ENCODE measurements at places on chromosomes 6 and 20.

DNA sequence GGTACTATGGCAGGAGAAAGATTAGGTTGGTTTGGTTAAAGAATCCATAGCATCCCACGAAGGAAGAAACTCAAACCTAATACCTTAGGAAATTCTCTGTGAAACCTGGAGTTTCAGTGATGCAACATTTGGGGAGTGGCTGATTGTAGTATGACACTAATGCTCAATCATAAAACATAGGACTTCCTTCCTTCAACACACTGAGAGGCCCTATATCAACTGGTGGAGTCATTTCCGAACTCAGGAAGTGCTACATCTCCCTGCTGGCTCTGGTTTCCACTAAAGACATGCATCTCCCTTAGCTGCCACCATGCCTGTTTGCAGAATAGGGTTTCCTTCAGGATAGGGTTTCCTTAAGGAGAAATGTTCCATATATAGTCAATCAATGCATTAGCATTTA lies 5.2 kb upstream of the MANEA start:
- no peak for DNase-seq

DNA sequence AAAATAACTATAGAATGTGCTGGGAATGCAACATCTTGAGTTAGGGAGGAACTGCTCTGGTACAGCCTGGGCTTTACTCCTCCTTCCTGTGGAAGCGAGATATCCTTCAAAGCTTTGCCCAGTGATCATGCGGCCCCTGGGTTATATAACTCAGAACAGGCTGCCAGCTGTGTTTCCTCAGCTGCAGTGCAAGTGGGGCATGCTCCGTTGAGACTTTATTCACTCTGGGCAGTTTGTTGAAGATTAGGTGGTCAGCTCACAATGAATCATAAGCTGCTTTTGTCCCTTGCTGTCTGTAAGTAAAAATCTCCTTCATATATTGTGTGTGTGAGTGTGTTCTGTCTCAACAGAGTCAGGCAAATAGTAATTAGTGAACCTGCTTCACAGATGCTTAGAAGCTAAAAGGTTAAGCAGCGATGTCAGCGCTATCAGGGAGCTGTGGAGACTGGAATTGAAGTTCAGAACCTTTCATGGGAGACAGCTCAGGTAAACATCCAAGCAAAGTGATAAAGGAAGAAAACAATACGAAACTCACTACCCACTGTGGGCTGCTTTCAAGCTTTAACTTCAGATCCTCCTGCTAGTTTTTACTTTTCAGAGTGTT lies 688.4 kb downstream of the HTR1B start:
- no peak for DNase-seq

- no peak for DNase-seq
These were observed 101.6 kb upstream of the TMEM30A start for GRCh38 chr6:75386050-75386770.

DNA sequence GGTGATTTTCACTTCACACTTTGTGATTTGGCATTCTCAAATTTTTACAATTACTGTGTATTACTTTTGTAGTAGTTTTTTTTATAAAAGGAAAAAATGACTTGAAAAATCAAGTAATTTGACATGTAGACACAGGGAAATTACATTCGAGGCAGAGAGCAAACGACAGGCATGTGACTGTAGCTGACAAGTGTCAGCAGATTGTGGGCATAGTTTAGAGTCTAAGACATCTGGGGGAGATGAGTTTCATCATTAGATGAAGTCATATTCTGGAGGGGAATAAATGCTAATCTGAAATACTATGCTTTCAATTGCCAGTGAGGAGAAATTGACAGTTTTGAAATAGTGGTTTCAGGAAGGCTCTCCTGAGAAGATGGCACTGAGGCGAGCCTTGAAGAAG lies 126.0 kb downstream of the MTHFD1L start:
- DNase-seq = no peak

GRCh38 chr20:47956268-47956995 lies 171.2 kb upstream of the SULF2 start:
- no peak for DNase-seq
